ENCODE measurements at places on chromosomes 1 and 21.

DNA sequence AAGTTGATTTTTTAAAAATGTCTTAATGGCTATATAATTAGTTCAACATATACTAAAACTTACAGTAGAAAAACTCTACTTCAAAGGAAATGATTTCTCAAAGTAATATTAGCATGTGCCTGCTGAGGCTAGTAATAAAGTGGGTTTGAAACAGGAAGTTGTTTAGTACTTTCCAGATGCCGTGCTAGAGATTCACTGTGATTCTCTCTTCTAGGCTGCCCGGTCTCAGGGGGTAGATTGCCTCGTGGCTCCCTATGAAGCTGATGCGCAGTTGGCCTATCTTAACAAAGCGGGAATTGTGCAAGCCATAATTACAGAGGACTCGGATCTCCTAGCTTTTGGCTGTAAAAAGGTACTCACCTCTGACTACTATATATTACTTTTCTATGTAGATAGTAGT is 9.1 kb downstream of the EXO1 start:
- no peak for DNase-seq

GRCh38 chr1:88740784-88741183 is 56.7 kb downstream of the PKN2 start:
- DNase-seq, result no peak

DNA sequence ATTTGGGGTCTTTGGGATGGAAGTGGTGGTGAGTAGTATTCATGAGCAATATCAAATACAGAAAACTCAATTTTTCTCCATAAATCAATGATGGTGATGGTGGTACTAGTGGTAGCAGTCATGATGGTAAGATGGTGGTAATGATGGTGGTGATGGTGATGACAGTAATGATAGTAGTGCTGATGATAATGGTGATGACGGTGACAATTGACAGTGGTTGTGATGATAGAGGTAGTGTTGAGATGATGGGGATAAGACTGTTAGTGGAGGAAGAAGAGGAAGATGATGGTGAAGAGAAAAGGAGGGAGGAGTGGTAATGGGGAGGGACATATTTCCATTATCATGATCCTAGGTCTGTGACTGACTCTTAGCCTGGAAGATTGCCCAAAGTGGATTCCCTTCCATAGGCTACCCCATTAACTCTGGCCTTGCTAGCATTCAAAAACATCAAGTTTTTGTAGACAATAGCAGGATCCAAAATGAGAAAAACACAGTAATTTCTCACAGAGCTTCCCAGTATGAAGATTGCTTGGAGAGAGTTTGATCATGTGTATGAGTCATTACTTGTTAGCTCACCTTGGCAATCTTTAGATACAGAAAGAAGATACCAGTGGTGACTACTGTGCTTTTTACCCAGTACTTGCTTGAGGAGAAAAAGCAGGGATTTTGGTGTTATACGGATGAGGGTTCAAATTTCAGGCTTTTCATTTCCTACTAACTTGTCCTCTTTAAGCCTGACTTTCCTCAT is 93.9 kb downstream of the ATP1A1 start:
- no peak for DNase-seq

GRCh38 chr1:10814312-10814711 is 17.9 kb upstream of the CASZ1 start:
- no peak for DNase-seq

DNA sequence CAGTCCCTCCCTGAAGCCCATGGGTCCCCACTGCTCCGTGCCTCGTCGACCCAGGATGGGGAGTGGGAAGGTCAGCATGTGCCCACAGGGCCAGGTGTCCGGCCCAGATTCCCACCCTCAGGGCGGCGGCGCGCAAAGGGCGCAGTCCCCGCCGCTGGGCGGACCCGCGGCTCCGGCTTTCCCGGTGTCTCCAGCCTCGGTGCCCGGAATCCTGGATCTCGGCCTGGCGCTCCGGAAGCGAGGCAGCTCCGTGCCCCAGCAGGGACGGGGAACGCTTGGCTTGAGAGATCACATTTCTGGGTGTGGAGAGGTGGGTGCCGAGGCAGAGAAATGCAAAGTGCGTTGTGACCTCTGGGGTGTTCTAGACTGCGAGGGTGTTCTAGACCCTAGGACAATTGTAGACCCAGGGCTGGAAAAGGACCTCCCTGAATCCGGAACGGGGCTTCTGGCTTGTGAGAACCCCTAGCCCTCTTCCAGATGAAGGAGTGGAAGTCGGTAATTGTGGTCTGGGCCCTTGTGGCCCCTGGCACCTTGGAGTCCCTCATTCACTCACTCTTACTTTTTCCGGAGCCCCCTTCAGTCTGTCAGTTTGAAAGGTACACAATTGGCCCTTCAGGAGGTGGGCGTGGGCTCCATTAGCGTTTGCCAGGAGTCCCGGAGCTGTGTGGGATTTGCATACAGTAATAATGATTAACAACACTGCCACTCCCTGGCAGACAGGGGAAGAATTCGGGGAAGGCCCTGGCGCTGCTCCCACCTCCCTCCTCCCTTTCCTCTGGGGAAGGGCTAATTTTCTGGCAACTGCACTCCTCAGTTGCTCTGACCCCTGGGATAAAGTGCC is 1.6 kb upstream of the KCND3 start:
- no peak for DNase-seq
